ENCODE measurements at places on chromosomes 7 and 10.

DNA sequence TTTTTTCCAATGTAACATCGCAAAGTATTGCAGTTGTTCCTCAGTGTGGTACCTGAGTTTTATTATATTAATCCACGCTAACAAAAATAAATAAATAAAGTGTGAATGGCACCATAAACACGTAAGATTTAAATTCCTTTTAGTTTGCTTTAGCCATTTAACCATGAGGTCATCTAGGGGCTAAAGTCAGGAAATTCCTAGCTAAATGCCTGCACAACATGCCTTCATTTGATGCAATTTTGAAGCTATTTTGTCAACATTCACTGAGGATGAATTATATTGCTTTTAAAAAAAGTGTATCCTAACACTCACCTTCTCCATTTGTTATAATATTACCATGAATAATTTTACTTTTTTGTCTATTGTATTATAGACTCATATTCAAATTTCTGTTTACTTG is 714.4 kb downstream of the GATA3 start:
- DNase-seq: no peak

DNA sequence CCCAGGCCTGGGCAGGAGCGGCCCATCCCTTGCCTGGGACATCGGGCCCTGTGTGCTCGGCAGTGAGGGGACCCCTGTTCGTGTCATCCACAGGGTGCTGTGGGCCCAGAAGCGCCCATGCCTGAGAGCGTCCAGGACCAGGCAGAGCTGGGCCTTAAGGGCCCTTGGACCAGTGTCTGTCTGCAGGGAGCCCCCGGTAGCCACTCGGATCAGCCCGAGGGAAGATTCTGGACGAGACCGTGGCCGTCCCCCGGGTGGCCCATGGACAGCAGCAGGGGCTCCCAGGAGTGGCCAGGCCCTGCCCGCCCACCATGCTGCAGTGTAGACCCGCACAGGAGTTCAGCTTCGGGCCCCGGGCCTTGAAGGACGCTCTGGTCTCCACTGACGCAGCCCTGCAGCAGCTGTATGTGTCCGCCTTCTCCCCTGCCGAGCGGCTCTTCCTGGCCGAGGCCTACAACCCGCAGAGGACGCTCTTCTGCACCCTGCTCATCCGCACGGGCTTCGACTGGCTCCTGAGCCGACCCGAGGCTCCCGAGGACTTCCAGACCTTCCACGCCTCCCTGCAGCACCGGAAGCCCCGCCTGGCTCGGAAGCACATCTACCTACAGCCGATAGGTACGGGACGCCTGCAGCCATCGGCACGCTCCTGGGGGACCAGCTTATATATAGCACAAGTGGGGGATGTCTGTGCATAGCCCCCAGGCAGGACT is 12.3 kb downstream of the AMZ1 start:
- DNase-seq: no peak

- DNase-seq: no peak
These were observed 5.3 kb upstream of the HILPDA start for GRCh38 chr7:128450409-128450808.

DNA sequence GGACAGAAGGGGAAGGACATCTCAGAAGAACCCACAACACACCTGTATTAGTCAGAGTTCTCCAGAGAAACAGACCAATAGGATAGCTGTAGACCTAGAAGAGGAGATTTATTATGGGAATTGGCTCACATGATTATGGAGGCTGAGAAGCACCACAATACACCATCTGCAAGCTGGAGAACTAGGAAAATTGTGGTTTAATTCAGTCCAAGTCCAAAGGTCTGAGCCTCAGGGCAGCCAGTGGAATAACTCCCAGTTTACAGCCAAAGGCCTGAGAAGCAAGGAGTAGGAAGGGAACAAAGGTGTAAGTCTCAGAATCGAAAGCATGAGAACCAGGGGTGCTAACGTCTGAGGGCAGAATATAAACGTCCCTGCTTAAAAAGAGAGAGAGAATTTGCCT is 99.6 kb upstream of the AUTS2 start:
- no peak for DNase-seq

GRCh38 chr10:23100331-23101030 is 5.1 kb downstream of the MSRB2 start:
- peak; percentile 9 for DNase-seq

GRCh38 chr7:47601119-47601880 is 19.4 kb upstream of the TNS3 start:
- no peak for DNase-seq

GRCh38 chr7:70620333-70621055 is 511.4 kb upstream of the GALNT17 start:
- DNase-seq: no peak

- DNase-seq: peak; percentile 41
These were observed 32.6 kb downstream of the PIP4K2A start for GRCh38 chr10:22681783-22682183.
